Osteoblast (primary cell): ENCODE measurements at places on chromosomes 2 and 18. TPM values are rescaled to one million over a fixed set of nuclear protein-coding genes. Genes with fewer than 3 reads are reported as not detected.

The SLC30A3 gene
- total RNA-seq: under 0.01 and 0.88 TPM in 2 replicates

The PIEZO2 gene
- 6.5 and 46.7 TPM in 2 replicates for total RNA-seq

The TCF4 gene
- total RNA-seq: 87.2 and 89.9 TPM in 2 replicates

The REEP1 gene
- total RNA-seq: 0.36 TPM in 1 of 2 replicates, not detected in the other
